ENCODE measurements at places on chromosomes 5 and 9. TPM values are rescaled to one million over a fixed set of nuclear protein-coding genes. Genes with fewer than 3 reads are reported as not detected.

DNA sequence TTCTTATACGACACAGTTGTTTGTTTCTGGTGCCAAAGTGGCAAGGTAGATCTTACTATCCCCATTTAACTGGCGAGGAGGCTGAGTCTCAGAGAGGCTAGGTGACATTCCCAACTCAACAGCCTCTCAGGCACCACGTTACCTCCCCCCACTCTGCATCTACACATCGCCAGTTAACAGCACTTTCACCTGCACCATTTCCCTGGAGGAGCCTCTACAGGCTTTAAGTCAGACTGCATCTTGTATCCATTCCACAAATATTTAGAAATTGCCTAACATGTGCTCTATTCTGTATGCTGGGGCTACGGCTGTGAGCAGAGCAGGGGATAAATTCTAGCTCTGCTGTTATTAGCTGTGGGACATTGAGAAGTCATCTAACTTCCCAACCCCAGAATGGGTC, 168.6 kb downstream of the INSYN2B start:
- DNase-seq = no peak

The ATP6V0E1 gene
- 106 TPM for total RNA-seq

- no peak for DNase-seq
Observed at GRCh38 chr5:59276325-59276675, 617.2 kb downstream of the PDE4D start.

DNA sequence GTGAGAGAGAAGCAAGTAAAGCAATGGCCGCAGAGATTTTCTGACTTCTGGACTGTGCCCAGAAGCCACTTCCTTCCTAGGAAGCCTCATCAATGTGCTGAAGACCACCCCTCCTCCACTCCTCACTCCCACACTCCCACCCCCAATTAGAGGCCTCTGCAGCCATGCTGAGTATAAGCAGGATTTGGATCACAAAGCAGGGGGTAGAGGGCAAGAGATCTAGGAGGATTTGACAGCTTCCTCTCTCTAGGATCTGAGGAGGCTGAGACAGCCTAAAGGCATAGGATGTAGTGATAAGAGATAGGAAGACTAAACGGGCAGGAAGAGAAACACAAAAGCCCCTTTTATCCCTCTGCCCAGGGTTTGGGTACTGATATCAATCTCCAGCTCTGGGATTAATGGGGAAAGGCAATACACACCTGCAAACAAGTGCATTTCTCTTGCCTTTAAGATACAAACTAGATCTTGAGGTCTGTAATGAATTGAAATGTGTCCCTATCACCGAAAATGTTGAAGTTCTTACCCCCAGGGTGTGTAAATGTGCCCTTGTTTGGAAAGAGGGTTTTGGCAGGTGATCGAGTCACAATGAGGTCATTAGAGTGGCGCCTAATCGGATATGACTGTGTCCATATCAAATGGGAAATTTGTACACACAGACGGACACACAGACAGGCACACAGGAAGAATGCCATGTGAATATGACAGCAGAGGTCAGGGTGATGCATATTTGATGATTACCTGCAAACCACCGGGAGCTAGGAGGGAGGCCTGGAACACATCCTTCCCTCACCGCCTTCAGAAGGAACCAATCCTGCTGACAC, 28.5 kb downstream of the KCNV2 start:
- no peak for DNase-seq

- DNase-seq = no peak
Observed at GRCh38 chr9:97628668-97629067, 4.5 kb downstream of the TSTD2 start.

DNA sequence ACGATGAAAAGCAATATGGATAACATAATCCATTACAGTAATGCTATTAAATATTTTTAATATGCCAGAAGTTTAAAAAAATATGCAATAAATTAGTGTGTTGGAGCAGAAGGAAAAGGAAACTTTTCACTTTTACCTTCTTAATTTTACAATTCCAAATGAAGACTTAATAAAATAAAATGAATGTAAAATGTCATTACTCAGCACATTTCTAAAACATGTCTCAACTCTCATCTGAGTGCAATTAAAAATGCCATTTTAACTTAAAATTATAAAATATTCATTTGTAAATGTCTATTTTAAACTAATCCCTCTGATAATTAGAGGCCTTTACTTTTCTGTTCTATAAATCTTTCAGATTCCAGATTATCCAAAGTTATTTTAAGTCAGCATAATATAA, 733.4 kb downstream of the DNAH5 start:
- no peak for DNase-seq

The RNF180 gene
- total RNA-seq = not detected

- no peak for DNase-seq
Observed at GRCh38 chr9:124733964-124734740, 37.0 kb downstream of the NR6A1 start.

- no peak for DNase-seq
Observed at GRCh38 chr5:95759005-95759404, 27.9 kb downstream of the RHOBTB3 start.

DNA sequence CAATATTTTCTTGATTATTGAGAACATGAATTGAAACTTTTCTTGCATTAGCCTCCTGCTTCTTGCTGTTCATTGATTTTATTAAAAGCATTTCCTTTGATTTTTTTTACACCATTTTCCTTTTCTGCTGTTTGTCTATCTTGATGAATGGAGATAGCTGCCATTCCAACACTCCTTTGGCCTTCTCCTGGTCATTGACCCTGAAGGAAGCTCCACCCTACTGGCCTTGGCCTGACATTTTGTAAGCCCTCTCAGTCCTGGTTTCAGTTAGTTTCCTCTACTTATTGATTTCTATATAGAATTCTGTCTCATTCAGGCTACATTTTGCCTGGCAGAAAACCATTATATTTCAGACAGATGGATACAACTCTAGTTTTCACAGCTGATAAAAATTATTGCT, 115.1 kb upstream of the DMRTA1 start:
- DNase-seq = no peak

- no peak for DNase-seq
Observed at GRCh38 chr5:172730981-172731679, 39.9 kb downstream of the DUSP1 start.

DNA sequence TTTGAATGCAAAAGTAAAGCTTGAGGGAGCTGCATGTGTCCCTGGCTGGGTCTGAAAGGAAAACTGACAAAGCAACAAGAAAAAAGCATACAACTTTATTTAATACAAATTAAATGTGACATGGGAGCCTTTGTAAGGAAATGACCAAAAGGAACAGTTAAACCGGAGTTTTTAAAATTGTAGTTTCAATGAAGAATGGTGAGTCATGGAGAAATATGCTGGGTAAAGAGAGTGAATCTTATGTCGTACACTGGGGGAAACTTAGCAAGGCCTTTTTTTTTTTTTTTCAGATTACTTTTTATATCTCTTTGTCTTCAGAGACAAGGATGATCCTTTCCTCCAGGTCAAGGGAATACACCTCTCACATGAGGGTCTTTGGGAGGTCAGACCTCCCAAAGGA, 50.1 kb upstream of the FBXL17 start:
- DNase-seq = no peak

DNA sequence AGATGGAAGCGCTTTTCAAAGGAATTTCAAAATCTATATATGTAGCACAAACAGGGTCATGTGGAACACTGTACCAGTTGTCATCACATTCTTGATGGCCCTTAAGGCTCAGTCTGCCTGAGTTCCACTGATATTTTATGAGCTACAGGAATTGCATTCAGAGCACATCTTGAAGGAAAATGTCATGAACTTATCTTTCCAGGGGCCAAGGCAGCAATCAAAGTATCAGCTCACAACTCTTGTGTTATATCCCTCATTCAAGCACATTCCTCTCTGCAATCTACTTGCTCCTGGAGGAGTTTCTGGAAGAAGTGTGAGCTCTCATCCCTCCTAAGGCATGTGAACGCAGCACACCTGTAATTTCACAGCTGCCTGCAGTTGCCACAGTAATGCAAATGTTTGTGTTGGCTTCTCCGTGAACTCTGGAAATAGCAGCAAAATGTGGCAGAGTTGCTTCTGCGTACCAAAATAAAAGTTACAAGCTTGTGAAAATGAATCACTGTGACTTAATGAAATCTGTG, 89.7 kb upstream of the EQTN start:
- no peak for DNase-seq

The DBN1 gene
- total RNA-seq = 2.3 TPM

- no peak for DNase-seq
Observed at GRCh38 chr5:151683444-151683843, 3.3 kb downstream of the SPARC start.

GRCh38 chr5:446883-447263, 3.9 kb downstream of the EXOC3 start:
- DNase-seq = peak; percentile 47

- no peak for DNase-seq
Observed at GRCh38 chr5:127746756-127747155, 43.6 kb downstream of the CCDC192 start.

The TTC16 gene
- total RNA-seq = 1.7 TPM

GRCh38 chr9:128304136-128304970, 17.9 kb downstream of the TRUB2 start:
- DNase-seq = no peak

GRCh38 chr9:88993327-88993726, 2.1 kb downstream of the S1PR3 start:
- no peak for DNase-seq

DNA sequence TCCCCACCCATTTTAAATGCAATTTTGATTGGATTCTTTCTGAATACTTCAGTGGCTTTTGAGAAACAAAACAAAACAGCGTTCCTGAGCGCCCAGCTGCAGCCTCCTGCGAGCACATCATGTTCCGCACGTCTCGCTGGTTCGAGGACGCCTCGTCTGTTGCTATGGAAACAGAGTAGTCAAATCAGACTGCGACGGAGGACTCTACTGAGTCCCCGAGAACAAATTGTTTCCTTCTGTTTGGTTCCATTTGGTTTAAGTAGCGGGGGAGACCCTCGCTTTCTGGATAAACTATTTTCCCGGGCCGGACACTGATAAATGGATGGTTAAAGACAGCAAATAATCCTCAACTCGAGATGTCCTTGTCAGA, 69.0 kb downstream of the SLC28A3 start:
- DNase-seq = peak; percentile 20

- DNase-seq = no peak
Observed at GRCh38 chr9:126334721-126335621, 8.3 kb downstream of the MVB12B start.

GRCh38 chr9:124285903-124286291, 28.1 kb downstream of the NEK6 start:
- DNase-seq = no peak

- DNase-seq = no peak
Observed at GRCh38 chr5:39555788-39556187, 131.0 kb upstream of the DAB2 start.

DNA sequence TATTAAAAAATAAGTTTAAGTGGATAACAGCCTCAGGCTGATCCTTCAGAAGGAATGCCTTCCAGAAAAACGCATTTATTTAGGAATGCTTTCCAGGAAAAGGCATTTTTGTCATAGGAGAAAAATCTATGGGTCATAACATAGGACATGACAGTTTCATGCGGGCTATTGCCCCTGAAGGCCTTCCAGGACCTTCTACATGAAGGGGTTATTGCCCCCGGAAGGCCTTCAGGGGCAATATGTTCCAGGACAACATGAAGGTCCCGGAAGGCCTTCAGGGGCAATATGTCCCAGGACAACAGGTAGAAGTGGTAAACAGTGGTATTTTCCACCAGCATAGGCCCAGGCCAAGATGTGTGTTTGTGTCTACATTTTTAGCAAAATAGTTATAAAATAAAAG, 191.3 kb upstream of the RASA1 start:
- DNase-seq = no peak

Measured in CD4-positive, CD25-positive, alpha-beta regulatory T cell (primary cell).